ENCODE measurements at places on chromosomes 2 and 18.

- DNase-seq = no peak
These were observed 14.0 kb downstream of the MCFD2 start for GRCh38 chr2:46901611-46902010.

GRCh38 chr2:34251578-34251977 is 652.5 kb upstream of the FAM98A start:
- DNase-seq = no peak

- DNase-seq = peak; percentile 31
These were observed 1389.8 kb upstream of the TMEFF2 start for GRCh38 chr2:193584522-193584938.

GRCh38 chr2:237482485-237482884 is 4.6 kb upstream of the MLPH start:
- no peak for DNase-seq
